Fibroblast of the aortic adventitia (primary cell): ENCODE measurements at places on chromosomes 5 and 9. TPM values are rescaled to one million over a fixed set of nuclear protein-coding genes. Genes with fewer than 3 reads are reported as not detected.

Gene ACSL6
- not detected in 2 replicates for total RNA-seq

Gene FOXD4L6
- total RNA-seq, result not detected in 2 replicates

Gene TAF1L
- not detected in 2 replicates for total RNA-seq

Gene SETD9
- 7.6 and 10.6 TPM in 2 replicates for total RNA-seq

Gene CAVIN4
- 1.4 TPM in 2 replicates for total RNA-seq

Gene SLC46A2
- not detected in 2 replicates for total RNA-seq

Gene ENHO
- not detected in 2 replicates for total RNA-seq

Gene FRMD3
- 2.0 and 4.8 TPM in 2 replicates for total RNA-seq

Gene C9
- not detected in 2 replicates for total RNA-seq

Gene CRHBP
- total RNA-seq, result 6.4 TPM in 1 of 2 replicates, not detected in the other

Gene PCDHGA6
- total RNA-seq, result 3.9 and 7.4 TPM in 2 replicates

Gene IL33
- 73.9 and 215 TPM in 2 replicates for total RNA-seq

Gene PCDHA12
- 0.09 and 0.33 TPM in 2 replicates for total RNA-seq

Gene GLRA1
- not detected in 2 replicates for total RNA-seq

Gene ANGPTL2
- 41.0 and 47.5 TPM in 2 replicates for total RNA-seq

Gene SPATA31D4
- total RNA-seq, result not detected in 2 replicates

Gene GARIN3
- total RNA-seq, result not detected in 2 replicates
